ENCODE measurements at places on chromosomes 2 and 18. TPM values are rescaled to one million over a fixed set of nuclear protein-coding genes. Genes with fewer than 3 reads are reported as not detected.

DNA sequence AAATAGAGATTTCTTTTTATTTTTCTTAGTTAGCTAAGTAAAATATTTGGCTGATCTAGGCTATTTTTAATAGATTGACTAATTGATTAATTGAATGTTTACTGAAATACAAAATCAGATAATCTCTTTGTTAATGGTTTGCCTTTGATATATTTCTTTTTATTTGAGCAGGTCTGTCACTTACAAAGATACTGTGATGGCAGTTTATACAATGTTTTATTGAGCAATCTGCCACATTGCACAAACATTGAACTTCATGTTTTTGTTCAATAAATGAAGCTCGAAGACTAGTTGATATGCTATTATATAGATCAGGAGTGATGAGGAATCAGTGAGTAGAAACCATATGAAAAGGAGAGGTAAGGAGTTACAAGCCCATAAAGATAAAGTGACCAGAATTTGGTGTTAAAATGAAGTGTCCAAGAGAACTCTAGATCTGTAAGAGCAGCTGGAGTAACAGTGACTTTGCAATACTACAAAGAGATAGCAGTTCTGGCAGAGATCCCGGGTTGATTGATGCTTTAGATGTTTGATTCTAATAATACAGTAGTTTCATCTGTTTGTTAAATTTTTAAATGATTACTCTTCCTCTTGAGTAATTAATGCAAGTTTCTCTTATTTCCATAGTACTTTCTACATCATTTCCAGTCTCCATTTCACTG, 574.2 kb downstream of the CCDC85A start:
- no peaks in the 10 kb centered on the region for H3K36me3 ChIP-seq
- no peaks in the 10 kb centered on the region for H3K27me3 ChIP-seq
- H3K4me3 ChIP-seq, result no peak overlapping the region
- H3K4me1 ChIP-seq, result no peaks in the 10 kb centered on the region

DNA sequence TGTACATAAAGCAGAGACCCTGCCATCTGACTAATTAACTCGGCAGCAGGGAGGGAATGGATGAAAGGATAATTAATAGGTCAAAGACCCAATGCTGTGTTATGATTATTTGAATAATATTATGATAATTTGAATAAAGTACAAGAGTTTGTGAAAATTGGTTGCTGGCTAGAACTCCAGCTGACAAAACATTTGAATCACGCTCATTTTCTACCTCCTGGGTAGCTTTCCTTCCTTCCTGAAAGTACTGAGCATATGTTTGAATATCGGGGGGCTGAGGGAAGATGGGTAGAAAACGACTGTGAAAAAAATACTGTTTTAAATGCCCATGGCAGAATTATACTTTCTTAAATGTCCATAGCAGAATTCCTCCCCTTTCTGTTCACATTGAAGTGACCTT, 243.6 kb upstream of the RBMS1 start:
- no peak overlapping the region for H3K27ac ChIP-seq
- no peaks in the 10 kb centered on the region for H3K4me1 ChIP-seq
- H3K27me3 ChIP-seq, result no peaks in the 10 kb centered on the region
- H3K36me3 ChIP-seq, result no peaks in the 10 kb centered on the region

- no peaks in the 10 kb centered on the region for H3K4me1 ChIP-seq
- no peak overlapping the region for H3K27ac ChIP-seq
- DNase-seq, result no peak
- H3K27me3 ChIP-seq, result no peaks in the 10 kb centered on the region
- H3K4me3 ChIP-seq, result no peak overlapping the region
- H3K36me3 ChIP-seq, result no peaks in the 10 kb centered on the region
Measured at GRCh38 chr2:153568105-153568504, 89.5 kb upstream of the RPRM start.

- no peak for DNase-seq
- no peaks in the 10 kb centered on the region for H3K36me3 ChIP-seq
- no peak overlapping the region for H3K27ac ChIP-seq
- no peaks in the 10 kb centered on the region for H3K27me3 ChIP-seq
- no peak overlapping the region for H3K4me3 ChIP-seq
- H3K4me1 ChIP-seq, result no peaks in the 10 kb centered on the region
Measured at GRCh38 chr2:217077831-217078407, 218.1 kb upstream of the TNP1 start.

SLC4A3 gene
- 2.1 TPM for total RNA-seq

FBXO48 gene
- 0.98 TPM for total RNA-seq

- no peaks in the 10 kb centered on the region for H3K36me3 ChIP-seq
- H3K27me3 ChIP-seq, result no peaks in the 10 kb centered on the region
- no peak overlapping the region for H3K27ac ChIP-seq
- H3K4me3 ChIP-seq, result no peak overlapping the region
Measured at GRCh38 chr2:1677821-1678165, 66.5 kb downstream of the PXDN start.

- no peak overlapping the region for H3K4me3 ChIP-seq
- H3K27me3 ChIP-seq, result no peaks in the 10 kb centered on the region
- DNase-seq, result no peak
- no peaks in the 10 kb centered on the region for H3K4me1 ChIP-seq
- no peak overlapping the region for H3K27ac ChIP-seq
Measured at GRCh38 chr18:74773171-74773624, 175.5 kb downstream of the ZNF407 start.

VSNL1 gene
- total RNA-seq, result 0.66 TPM

GRCh38 chr2:217222309-217222910, 362.5 kb upstream of the TNP1 start:
- no peak overlapping the region for H3K4me3 ChIP-seq
- DNase-seq, result no peak
- H3K27ac ChIP-seq, result no peak overlapping the region
- no peaks in the 10 kb centered on the region for H3K4me1 ChIP-seq
- H3K27me3 ChIP-seq, result no peaks in the 10 kb centered on the region

DNA sequence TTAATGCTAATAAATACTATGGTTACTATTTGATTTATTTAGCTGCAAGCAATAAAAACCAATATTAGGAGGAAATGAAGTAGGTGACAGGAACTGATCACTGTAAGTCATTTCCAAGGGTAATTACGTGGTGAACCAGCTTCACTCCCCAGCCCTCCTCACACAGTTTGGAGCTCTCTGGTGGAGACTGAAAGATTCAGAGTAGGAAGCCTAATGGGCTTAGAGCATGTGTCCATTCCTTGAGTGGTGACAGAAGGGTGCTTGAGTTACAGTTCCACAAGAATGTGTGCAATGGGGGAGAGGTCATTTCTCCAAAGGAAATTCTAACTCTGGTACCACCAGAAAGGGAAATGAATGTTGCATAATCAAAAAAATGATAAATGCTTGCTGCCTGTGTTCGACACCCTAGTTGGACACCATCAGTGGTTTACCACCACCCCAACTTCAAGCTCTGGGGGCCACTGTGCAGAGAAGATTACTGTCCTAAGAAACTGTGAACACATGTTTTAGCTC, 285.1 kb upstream of the MMADHC start:
- H3K4me3 ChIP-seq, result no peak overlapping the region
- H3K4me1 ChIP-seq, result no peaks in the 10 kb centered on the region
- no peaks in the 10 kb centered on the region for H3K36me3 ChIP-seq
- DNase-seq, result no peak
- no peaks in the 10 kb centered on the region for H3K27me3 ChIP-seq

DNA sequence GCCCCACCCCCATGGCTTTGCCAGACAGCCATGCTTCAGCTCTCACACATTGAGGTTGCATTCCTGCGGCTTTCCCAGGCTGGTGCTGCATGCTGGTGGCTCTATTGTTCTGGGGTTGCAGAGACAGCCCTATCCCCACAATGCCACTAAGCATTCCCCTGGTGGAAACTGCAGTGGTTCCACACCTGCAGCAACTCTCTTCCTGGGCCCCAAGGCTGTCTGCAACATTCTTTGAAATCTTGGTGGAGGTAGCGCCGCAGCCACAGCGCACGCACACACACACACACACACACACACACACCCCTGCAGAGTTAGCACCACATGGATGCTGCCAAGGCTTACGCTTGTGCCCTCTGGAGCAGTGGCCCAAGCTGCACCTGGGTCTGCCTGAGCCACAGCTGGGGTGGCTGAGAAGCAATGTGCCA, 21.4 kb downstream of the SFXN5 start:
- H3K36me3 ChIP-seq, result no peaks in the 10 kb centered on the region
- H3K27me3 ChIP-seq, result no peaks in the 10 kb centered on the region
- H3K27ac ChIP-seq, result no peak overlapping the region
- DNase-seq, result no peak

LYPD1 gene
- 20.5 TPM for total RNA-seq

DNA sequence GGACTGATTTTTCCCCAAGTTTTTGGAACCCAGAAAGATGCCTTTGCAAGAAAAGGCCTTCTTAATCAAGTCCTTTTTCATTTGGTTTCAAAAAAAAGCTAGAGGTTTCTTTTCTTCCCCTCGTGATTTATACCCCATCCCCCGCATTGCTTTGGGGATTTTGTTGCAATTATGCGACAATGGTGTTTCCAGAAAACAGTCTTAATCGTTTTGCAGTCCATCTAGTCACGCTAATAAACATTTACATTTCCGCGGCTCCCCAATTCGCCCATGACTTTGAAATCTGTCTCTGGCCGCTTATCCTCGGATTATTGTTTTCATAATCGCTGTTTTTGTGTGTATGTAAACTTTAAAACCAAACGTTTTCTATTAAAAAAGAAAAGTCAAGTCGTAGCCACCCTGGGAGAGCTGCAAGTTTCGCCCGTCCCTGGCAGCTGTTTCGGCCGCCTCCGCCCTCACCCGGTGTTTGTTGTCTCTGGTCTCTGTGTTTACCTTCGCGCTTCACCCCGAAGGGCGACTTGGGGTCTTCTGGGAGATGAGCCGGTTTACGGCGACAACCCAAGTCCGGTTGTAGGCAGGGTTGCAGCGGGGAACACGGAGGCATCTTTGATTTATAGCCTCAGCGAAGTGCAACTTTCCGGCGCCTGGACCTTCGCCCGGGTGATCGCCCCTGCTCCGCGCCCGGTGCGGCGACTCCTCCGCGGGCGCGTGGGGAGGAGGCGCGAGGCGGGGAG, 667 bp downstream of the SP9 start:
- peaks cover 5% of the 10 kb centered on the region for H3K4me1 ChIP-seq
- H3K27me3 ChIP-seq, result peaks cover 65% of the 10 kb centered on the region
- no peak for DNase-seq
- H3K27ac ChIP-seq, result no peak overlapping the region
- H3K36me3 ChIP-seq, result no peaks in the 10 kb centered on the region

DNA sequence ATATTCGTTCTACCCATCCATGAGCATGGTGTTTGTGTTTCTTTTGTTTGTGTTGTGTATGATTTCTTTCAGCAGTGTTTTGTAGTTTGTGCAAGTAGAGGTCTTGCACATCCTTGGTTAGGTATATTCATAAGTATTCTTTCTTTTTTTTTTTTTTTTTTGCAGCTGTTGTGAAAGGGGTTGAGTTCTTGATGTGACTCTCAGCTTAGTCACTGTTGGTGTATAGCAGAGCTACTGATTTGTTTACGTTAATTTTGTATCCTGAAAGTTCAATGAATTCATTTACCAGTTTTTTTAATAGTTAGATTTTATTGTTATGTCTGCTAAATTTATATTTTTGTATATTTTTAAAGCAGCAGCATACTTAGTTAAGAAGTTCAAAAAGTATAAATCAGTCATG, 834.4 kb upstream of the NRXN1 start:
- DNase-seq, result no peak
- no peaks in the 10 kb centered on the region for H3K4me1 ChIP-seq
- H3K4me3 ChIP-seq, result no peak overlapping the region
- no peak overlapping the region for H3K27ac ChIP-seq
- H3K36me3 ChIP-seq, result no peaks in the 10 kb centered on the region
- no peaks in the 10 kb centered on the region for H3K27me3 ChIP-seq

- no peaks in the 10 kb centered on the region for H3K36me3 ChIP-seq
- no peak for DNase-seq
- H3K27me3 ChIP-seq, result no peaks in the 10 kb centered on the region
- H3K27ac ChIP-seq, result no peak overlapping the region
- H3K4me3 ChIP-seq, result no peak overlapping the region
Measured at GRCh38 chr2:186429104-186429503, 57.0 kb upstream of the ZC3H15 start.

- no peak overlapping the region for H3K4me3 ChIP-seq
- H3K36me3 ChIP-seq, result peaks cover 12% of the 10 kb centered on the region
- no peaks in the 10 kb centered on the region for H3K27me3 ChIP-seq
- no peaks in the 10 kb centered on the region for H3K4me1 ChIP-seq
Measured at GRCh38 chr2:131130298-131130596, 25.1 kb downstream of the PLEKHB2 start.

- H3K36me3 ChIP-seq, result no peaks in the 10 kb centered on the region
- H3K4me1 ChIP-seq, result no peaks in the 10 kb centered on the region
- H3K4me3 ChIP-seq, result no peak overlapping the region
- no peak for DNase-seq
- H3K27ac ChIP-seq, result no peak overlapping the region
- no peaks in the 10 kb centered on the region for H3K27me3 ChIP-seq
Measured at GRCh38 chr18:46641917-46642316, 15.1 kb downstream of the LOXHD1 start.

DNA sequence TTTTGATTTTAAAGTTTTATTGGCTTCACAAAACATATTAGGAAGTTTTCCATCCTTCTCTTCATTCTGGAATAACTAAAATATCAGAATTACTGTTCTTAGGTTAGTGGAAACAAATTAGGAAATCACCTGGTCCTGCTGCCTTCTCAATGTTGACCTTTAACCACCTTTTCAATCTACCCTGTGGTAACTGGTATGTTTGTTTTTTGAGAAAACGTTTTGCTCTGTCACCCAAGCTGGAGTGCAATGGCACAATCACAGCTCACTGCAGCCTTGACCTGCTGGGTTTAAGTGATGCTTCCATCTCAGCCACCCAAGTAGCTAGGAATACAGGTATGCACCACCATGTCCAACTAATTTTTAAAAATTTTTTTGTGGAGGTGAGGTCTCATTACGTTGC, 28.4 kb downstream of the ACYP2 start:
- DNase-seq, result no peak
- H3K4me3 ChIP-seq, result no peak overlapping the region
- H3K4me1 ChIP-seq, result no peaks in the 10 kb centered on the region
- no peaks in the 10 kb centered on the region for H3K27me3 ChIP-seq

DNA sequence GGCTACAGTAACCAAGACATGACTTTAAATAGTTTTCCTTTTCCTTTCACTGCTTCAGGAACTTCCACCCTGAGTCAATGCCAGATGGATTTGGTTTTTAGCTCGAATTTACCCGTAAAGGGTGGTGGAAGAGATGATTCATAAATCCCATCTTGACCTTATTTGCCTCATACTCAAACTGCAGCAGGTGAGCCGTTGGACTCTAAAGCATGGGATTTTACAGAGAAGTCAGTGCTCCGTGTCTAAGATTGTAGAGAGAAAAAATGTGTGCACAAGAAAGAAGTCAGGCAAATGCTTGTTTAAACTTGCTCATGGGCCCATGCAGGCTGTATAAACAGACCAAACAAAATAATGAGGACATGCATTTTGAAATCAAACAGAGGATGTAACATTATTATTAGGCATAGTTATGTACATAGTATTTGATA, 369.7 kb upstream of the TRIB2 start:
- no peak overlapping the region for H3K27ac ChIP-seq
- H3K4me3 ChIP-seq, result no peak overlapping the region
- H3K27me3 ChIP-seq, result no peaks in the 10 kb centered on the region
- H3K4me1 ChIP-seq, result no peaks in the 10 kb centered on the region
- DNase-seq, result no peak

SUCLG1 gene
- total RNA-seq, result 42.3 TPM

LIPG gene
- total RNA-seq, result 1.1 TPM

- H3K4me3 ChIP-seq, result peak overlapping the region; percentile 75
- no peaks in the 10 kb centered on the region for H3K4me1 ChIP-seq
- no peak for DNase-seq
- no peaks in the 10 kb centered on the region for H3K27me3 ChIP-seq
- H3K27ac ChIP-seq, result no peak overlapping the region
Measured at GRCh38 chr2:74835831-74836674, 2.1 kb downstream of the HK2 start.

CRYBA2 gene
- 17.6 TPM for total RNA-seq

- H3K36me3 ChIP-seq, result no peaks in the 10 kb centered on the region
- no peak for DNase-seq
- H3K27ac ChIP-seq, result no peak overlapping the region
Measured at GRCh38 chr2:127913808-127914457, 28.2 kb upstream of the AMMECR1L start.

Data from pancreas (tissue), 10 donors.